ENCODE measurements at places on chromosomes 6 and 20.

- no peak for DNase-seq
Measured at GRCh38 chr6:36386495-36387439, 702 bp downstream of the ETV7 start.

GRCh38 chr6:111941686-111942330 is 68.6 kb upstream of the FYN start:
- DNase-seq = no peak

DNA sequence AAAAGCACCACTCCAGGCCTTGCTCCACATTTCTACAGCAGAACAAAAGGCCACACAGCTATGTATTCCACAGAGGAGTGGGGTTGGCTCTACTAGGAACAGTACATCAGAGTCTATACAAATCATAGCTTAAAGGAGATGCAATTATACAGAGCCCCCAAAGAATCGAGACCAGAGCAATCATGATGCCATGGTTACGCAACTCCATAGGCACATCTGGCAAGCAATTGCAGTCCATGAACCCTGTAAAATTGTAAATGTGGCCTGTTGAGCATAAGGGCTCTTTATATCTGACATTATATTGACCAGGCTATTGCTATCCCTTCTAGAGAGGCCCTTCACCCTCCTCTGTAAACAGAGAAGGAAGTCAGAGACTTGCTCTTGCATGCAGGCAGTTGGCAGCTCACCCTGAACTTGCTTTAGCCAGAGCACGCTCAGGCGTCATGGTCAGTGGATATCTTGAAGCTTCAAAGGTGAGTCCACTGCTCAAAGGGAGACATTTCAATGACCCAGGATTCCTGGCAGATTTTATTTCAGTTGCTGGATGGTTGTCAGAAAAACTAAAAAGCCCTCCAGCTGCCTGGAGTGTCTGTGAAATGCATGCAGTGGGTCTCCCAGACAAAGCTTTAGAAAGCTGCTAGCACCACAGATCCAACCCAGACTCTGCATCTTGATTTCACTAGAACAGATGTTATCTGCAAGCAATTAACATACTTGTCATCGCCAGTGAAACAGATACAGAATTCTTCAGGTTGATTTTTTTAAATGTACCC is 357.2 kb downstream of the CENPW start:
- DNase-seq = no peak

DNA sequence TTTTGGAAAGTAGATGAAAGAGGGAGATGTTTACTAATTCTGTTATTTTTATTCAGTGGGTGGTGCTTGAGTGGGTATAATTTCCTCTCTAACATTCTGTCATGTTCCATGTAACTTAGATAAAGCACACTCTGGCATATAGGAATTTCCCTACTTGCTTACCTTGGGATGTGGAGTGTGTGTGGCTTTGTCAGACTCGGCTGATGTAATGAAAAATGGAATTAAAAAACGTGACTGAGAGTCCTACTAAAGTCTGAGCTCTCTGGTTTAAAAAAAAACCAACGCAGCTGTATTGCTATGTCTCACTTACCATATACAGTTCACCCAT is 98.3 kb downstream of the JARID2 start:
- no peak for DNase-seq

Measured in D721Med (cell line).